Activated naive CD4-positive, alpha-beta T cell treated with anti-CD3 and anti-CD28 coated beads, Interleukin-2, amount 10 ng/mL, durations not matched to agents 5 hours and 36 hours (primary cell): ENCODE measurements at places on chromosomes 11 and 22. TPM values are rescaled to one million over a fixed set of nuclear protein-coding genes. Genes with fewer than 3 reads are reported as not detected.

OR52E8 gene
- total RNA-seq, result not detected

PGR gene
- total RNA-seq, result not detected

SCGB1D2 gene
- not detected for total RNA-seq

MICAL3 gene
- total RNA-seq, result 20.1 TPM

SCO2 gene
- total RNA-seq, result 3.8 TPM

SPTBN2 gene
- total RNA-seq, result 0.08 TPM

LRRC56 gene
- 2.8 TPM for total RNA-seq

PLAAT5 gene
- not detected for total RNA-seq

KLHDC7B gene
- total RNA-seq, result 7.6 TPM

MRGPRE gene
- not detected for total RNA-seq

B3GAT1 gene
- total RNA-seq, result 2.1 TPM
